ENCODE measurements at places on chromosomes 11 and 22.

DNA sequence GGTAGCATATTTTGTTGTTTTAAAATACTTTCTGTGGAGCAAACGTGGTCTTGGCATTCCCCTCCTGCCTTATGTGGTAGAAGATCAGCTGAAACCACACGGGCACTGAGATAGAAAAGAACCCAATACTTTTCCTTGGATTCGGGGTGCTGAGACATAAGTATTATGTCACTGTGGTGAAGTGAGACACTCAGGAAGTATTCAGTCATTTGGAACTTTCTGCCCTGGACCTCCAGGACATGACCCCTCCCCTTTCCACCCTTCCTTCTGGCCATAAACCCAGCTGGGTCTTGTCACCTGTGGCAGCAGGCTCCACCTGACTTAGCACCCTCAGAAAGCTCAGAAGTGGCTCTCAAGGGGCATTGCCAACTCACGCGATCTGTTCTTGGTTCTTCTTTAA lies 123.4 kb downstream of the SWAP70 start:
- DNase-seq, result no peak

- DNase-seq, result no peak
Measured at GRCh38 chr11:109728056-109728455, 306.1 kb downstream of the C11orf87 start.

DNA sequence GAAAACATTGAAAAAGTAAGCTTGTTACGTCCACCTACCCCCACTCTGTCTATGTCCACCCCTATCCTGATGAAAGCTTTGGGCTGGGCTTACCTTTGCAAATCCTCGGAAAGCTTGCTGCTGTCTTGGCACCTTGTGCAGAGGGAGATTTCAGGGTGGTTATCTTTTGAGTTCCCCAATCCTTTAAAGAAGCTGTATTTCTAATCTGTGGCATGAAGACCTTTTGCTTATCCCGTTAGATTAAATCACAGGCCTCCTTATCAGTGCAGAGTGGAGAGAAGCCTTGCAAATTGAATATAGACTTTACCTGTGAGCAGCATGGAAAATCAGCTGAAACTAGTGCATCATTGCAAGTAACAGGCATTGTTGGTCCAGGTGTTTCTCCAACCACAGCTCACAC lies 580.6 kb upstream of the ANO5 start:
- DNase-seq, result no peak

DNA sequence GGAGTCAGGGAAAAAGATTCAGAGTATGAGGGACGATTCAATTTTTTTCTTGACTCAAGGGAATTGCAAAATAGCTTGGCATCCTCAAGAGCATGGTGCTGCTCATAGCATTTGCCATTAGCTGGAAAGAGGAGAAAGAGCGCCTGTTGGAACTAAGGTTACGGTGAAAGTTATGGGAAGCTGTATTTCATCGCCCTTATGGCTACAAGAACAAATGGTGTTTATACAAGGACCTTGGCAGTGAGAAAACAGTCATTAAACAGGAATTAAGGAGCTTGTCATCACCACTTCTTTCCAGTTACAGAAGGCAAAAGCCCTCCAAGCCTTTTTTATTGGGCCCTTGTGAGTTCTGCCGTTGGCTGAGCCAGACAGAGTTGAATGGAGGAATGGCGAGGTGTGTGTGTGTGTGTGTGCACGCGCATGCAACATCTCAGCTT lies 74.2 kb downstream of the ALX4 start:
- DNase-seq, result no peak

- DNase-seq, result no peak
Measured at GRCh38 chr22:18059473-18059872, 18.3 kb upstream of the PEX26 start.

DNA sequence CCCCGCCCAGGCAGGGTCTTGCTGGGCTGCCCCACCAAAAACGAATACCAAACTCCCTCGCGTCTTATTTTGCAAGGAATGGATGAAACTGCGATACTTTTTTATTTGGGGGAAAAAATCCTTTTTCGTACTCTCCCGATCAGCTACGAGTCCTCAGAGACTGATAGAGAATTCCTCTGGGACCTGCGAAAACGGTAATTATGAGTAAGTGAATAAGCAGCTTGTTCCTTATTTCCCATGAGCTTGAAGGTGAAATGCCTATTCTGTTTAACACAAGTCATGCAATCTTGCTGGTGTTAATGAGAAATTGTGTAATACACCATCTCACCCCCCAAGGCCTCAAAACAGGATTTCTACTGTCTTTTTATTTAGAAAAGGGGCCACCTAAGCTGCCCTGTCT lies 5.5 kb downstream of the GRK3 start:
- DNase-seq, result no peak

- DNase-seq, result no peak
Measured at GRCh38 chr11:61194169-61194671, 9.1 kb upstream of the PGA3 start.

- DNase-seq, result no peak
Measured at GRCh38 chr22:29531419-29531818, 22.1 kb downstream of the THOC5 start.

DNA sequence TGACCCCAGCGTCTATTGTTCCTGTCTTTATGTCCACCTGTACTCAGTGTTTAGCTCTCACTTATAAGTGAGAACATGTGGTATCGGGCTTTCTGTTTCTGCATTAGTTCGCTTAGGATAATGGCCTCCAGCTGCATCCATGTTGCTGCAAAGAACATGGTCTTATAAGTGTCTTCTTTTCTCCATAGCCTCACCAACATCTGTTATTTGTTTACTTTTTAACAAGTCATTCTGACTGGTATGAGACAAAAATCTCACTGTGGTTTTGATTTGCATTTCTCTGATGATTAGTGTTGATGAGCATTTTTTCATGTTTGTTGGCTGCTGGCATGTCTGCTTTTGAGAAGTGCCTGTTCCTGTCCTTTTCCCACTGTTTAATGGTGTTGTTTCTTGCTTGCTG lies 21.7 kb upstream of the SLN start:
- DNase-seq, result no peak

- DNase-seq, result no peak
Measured at GRCh38 chr22:35070451-35071093, 4.6 kb downstream of the ISX start.

- DNase-seq, result no peak
Measured at GRCh38 chr11:32312206-32312817, 123.0 kb downstream of the WT1 start.

DNA sequence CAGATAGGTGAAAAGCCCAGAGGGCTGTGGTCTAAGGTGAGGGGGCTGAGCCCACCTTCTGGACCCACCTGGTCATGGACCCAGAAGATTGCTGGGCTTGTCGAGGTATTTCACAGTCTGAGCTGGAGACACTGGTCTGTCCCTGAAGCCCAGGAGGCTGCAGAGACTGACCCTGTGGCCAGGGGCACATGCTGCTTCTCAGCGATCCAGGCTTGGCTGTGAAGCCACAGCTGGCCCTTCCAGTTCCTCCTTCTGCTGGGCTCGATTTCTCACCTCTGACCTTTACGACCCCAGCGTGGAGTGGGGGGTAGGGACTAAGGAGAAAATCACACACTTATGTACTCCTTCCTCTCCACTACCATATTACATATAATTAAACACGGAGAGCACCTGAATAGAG lies 88.5 kb downstream of the NECTIN1 start:
- no peak for DNase-seq

- no peak for DNase-seq
Measured at GRCh38 chr22:48937032-48937639, 890.5 kb downstream of the BRD1 start.

GRCh38 chr11:104856607-104857006 lies 41.7 kb downstream of the CASP12 start:
- no peak for DNase-seq

- no peak for DNase-seq
Measured at GRCh38 chr22:33829546-33830280, 90.6 kb downstream of the LARGE1 start.

GRCh38 chr11:39807904-39808303 lies 1651.5 kb downstream of the LRRC4C start:
- no peak for DNase-seq

DNA sequence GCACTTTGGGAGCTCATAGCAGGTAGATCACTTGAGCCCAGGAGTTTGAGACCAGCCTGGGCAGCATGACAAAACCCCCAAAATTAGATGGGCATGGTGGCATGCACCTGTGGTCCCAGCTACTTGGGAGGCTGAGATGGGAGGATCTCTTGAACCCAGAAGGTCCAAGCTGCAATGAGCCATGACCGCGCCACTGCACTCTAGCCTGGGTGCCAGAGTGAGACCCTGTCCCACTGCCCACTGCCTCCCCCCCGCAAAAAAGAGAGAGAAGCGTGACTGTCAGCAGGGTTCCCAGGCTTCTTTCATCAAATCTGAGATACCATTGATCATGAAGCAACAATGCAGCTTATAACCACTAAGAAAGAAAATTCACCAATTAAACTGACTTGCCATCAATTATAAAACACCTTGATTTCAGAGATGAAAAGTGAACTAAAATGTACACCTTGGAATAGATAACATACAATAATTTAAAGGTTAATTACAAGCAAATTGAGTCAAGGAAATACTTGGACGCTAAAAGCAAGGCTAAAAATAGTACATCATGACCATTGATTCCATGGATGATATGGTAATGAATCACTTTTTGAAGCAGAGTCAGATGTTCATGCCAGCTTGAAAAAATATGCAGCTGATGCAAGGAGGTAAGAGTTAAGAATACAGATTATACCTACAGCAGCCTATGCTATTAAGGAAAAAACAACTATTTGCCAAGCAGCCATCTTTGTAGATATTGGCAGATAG lies 90.8 kb upstream of the ALKBH3 start:
- DNase-seq, result no peak

DNA sequence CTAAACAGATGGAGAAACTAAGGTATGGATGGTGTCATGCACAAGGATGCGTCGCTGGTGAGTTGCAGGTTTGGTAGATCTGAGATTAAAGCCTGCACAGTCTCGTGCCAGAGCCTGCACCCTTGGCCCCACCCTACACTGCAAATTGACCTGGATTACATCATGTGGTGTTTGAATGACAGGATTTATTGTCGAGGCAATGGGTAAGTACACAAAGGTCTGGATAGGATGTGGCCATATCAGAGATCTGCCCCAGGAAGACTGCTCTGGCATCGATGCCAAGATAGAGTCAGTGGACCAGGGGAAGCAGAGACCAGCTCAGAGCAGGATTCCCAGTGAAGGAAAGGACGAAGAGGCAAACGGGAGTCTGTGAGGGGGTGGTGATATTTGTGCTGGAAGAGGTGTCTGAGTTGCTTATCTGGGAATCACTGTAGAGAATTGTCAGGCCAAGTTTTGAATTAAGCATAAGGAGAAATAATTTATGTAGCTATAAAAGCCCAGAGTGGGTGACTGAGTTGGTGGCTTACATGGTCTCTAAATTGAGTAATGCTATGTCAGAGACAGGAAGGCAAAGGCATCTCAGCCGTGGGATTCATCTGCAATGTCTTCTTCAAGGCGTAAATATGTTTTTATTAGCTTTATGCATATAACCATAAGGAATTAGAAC lies 499.6 kb upstream of the B3GAT1 start:
- DNase-seq, result no peak

GRCh38 chr22:35866651-35867050 lies 149.0 kb downstream of the APOL5 start:
- no peak for DNase-seq

DNA sequence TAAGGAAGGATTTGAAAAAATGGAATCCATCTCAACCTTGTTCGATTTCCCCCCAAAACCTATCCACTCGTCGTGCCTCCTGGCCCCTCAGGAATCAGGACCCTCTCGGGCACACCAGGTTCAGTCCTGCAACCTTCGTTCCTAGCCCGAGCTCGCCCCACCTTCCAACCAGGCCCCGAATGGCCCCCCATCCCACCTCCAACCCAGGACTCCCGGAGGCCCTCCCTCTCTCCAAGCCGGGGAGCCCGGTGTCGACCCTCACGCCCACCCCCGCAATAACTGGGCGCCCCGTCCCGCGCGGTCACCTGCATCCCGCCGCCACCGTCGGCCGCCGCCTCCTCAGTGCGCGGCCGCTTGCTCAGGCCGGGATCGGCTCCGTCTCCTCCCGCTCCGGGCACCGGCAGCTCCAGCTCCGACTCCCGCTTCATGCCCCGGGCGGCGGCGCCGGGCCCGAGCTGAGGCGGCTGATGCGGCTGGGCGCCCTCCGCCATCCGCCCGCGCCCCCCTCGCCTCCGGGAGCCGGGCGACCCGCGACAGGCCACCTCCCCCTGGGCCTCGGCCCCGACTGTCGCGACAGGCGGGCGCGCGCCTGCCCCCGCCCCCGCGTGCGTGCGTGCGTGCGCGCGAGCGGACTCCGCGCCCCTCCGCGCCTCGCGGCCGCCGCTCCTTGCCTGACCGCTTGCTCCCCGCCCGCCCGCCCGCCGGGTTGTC lies 534 bp downstream of the RBFOX2 start:
- no peak for DNase-seq

GRCh38 chr22:30790366-30790765 lies 95.7 kb downstream of the OSBP2 start:
- DNase-seq, result no peak

GRCh38 chr22:39932918-39933649 lies 27.1 kb upstream of the TMA7B start:
- no peak for DNase-seq

- DNase-seq, result no peak
Measured at GRCh38 chr22:46140989-46141928, 9.1 kb upstream of the PPARA start.

DNA sequence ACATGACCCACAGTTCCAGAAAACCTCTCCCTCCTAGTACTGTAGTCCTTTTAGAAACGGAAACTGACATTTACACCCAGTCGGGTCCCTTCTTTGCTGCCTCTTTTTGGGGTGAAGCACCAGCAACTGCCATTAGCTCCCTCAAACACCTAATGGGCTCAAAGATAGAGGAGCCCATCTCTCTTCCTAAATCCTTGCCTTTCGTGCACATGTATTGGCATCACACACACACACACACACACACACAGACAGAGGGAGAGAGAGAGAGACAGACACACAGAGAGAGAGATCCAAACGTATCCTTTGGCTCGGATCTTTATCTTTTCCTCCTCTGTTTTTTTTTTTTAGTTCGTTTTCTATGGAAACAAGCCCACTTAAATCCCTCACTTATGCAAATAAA lies 716 bp downstream of the GRM5 start:
- no peak for DNase-seq

GRCh38 chr11:67644472-67645418 lies 5.2 kb upstream of the TBX10 start:
- DNase-seq, result no peak

DNA sequence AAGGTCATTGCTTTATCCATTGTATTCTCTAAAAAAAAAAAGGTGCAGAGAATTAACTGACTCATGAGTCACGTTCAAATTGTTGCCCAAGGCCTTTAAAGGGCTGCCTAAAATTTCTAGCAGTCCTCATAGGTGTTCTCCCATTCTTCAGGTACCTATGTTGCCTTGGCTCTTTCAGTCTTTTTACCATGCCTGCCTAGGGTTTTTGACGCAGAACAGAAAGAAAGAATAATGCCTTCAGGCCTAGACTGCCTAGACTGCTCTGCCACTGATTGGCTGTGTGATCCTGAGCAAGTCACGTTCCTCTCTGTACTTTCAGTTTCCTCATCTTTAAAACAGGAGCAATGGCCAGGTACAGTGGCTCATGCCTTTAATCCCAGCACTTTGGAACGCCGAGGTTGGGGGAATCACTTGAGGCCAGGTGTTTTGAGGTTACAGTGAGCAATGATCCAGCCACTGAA lies 21.5 kb downstream of the CTSC start:
- no peak for DNase-seq

GRCh38 chr11:64868904-64869570 lies 9.4 kb downstream of the EHD1 start:
- DNase-seq, result no peak
